ENCODE measurements at places on chromosomes 6 and 20.

DNA sequence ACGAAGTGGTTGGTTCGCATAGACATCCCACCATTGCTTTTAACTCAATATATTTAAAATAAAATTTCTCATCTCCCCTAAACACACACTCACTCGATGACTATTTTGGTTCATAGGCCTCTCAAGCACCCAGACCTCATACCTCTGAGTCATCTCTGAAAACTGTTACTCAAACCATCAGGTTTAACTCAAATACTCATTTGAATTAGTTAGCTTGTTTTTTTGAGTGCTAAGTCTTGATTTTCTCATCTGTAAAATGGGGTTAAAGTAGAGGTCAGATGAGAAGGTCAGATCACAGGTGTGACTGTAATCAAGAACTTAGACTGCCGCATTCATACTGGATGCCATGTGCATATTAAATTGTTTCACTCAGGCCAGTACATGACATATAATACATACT lies 243.9 kb upstream of the TENT5A start:
- DNase-seq, result no peak

- DNase-seq, result no peak
Observed at GRCh38 chr20:6680854-6681253, 86.6 kb upstream of the BMP2 start.

GRCh38 chr20:58721951-58722778 lies 29.6 kb downstream of the NPEPL1 start:
- no peak for DNase-seq

GRCh38 chr6:85483846-85484245 lies 34.0 kb downstream of the NT5E start:
- DNase-seq, result no peak

- no peak for DNase-seq
Observed at GRCh38 chr20:54346276-54346675, 129.1 kb upstream of the DOK5 start.

- DNase-seq, result no peak
Observed at GRCh38 chr6:66849843-66850242, 1142.8 kb upstream of the EYS start.

GRCh38 chr20:62980380-62980960 lies 26.3 kb downstream of the BHLHE23 start:
- no peak for DNase-seq

DNA sequence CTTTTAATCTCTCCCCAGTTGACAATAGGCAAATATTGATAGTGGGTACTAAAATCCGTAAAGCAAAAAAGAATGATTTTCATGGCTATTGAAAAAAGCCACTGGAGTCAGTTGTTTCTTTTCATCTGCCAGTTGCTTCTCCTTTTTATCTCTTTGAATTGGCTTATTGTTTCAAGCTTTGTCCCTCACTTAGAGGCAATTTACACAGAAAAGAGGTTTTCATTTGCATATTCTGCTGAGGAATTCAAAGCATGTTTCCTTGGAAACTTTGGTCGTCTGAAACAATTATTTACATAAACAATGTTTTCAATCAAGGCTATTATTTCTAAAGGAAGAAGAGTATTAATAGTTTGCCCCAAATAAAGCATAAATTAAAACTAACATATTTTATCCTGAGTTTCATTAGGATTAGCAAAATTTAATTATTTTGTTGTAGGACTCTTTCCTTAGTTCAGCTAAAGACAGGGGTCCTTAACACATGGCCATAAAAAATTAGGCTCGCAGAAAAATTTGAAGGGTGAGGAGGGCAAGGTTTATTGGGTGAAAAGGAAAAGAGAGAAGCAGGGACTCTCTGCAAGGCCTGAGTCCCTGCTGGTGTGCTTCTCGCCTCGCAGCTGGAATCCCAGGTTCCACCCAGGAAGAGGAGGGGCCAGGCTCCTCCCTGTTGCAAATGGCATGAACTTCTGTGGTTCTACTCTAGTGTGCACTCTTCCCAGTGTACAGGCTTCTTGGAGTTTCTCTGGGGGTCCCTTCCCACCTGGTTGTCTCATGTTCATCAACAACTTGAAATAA lies 138.8 kb upstream of the LAMA2 start:
- no peak for DNase-seq

DNA sequence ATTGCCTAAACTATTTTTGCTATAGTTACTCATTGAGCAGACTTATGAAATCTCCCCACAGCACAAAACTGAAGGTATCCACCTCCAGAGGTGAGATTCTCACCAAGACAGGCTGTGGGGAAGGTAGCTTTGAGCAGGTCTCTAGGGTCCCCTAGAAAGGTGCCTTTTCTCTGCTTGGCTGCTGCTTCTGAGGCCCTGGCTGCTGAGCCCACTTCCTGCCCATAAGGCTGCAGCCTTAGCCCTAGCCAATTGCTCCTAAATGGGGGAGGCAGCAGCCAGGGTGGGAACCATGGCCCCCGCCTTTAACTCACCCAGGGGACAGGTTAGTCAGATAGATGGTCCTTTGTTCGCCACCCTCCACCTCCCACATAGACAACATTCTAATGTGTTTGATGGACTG lies 3.6 kb downstream of the NT5E start:
- no peak for DNase-seq

GRCh38 chr20:2751878-2752566 lies 48.4 kb downstream of the CPXM1 start:
- peak; percentile 23 for DNase-seq

GRCh38 chr6:87391334-87391733 lies 16.4 kb upstream of the CFAP206 start:
- no peak for DNase-seq

DNA sequence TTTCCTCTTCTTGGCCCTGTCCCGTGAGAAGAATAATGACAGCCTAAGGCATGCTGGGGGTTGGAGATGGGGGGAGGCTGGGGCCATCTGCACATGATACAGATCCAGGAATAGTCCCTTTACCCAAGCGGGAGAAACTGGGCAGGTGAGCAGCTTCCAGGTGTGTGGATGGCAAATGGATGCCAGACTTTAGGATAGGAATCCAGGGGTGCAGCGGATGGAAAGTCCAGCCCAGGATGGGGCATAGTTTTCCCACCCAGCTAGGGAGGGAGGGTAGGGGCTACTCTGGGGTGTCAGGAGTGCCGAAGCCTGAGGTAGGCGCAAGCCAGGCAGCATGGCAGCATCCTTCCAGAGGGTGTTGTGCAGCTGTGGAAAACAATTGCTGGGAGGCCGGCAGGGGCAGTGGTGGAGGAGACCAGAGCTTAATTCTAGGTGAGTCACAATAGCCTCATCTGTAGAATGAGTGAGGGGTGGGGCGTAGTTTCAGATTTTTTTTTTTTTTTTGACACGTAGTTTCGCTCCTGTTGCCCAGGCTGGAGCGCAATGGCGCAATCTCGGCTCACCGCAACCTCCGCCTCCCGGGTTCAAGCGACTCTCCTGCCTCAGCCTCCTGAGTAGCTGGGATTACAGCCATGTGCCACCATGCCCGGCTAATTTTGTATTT lies 15.4 kb upstream of the FAM110A start:
- DNase-seq, result no peak

DNA sequence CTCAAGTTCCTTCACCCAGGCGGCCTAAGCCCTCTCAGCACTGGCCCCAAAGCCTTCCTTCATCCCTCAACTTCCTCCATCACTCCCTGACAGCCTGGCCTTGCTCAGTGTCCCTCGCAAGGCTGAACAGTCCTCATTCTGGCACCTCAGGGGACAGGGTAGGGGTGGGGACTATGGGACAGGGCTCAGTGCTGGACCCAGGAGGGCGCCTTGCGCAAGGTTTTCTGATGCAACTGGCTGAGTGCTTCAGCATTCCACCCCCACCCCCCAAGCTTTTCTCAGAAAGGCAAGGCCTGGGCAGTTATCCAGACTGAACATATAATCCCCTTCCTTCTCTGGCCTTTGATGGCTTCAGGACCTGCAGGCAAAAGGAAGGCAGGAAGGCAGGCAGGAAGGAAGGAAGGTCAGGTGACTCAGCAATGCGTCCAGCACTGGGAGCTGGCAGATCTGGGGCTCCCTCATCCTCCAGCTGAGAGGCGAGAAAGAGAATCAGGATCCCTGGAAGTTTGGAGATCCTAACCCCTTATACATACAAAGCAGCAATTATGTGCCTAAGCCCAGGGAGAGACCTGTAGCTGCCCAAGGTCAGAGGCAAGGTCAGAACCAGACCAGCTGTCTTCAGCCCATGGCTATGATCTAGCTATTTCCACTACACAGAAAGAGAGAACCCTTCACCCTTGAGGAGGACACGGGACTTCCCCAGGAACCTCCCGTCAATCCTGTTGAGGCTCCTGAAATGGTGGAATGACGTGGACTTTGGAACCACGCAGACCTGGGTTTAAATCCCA lies 8.6 kb upstream of the TRIB3 start:
- no peak for DNase-seq

GRCh38 chr6:24643920-24644319 lies 2.1 kb downstream of the KIAA0319 start:
- no peak for DNase-seq

- DNase-seq, result no peak
Observed at GRCh38 chr6:43616725-43617472, 12.2 kb downstream of the GTPBP2 start.

DNA sequence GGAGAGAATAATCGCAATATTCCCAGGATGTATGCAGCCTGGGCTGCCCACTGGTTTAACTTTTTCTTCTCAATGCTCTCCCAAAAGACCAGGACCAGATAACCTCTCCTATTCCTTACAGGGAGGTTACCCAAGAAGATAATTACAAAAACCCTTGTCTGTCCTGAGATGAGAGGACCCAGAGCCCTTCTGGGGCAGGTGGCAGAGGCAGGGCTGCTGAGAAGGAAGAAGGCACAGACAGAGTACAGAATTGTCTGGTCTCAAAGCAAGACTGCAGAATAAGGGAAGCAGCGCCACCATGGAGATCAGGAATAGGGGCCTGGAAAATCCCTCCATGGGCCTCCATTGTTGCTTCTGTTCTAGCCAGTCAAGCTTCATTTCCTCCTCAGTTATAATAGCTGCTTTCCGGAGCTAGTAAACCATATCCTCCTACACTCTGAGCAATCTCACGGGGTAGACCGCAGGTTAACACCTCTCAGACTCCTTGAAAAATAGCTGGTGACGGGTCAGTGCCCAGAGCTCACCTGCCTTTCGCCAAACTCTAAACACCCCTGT lies 463 bp upstream of the HLA-DMB start:
- no peak for DNase-seq

DNA sequence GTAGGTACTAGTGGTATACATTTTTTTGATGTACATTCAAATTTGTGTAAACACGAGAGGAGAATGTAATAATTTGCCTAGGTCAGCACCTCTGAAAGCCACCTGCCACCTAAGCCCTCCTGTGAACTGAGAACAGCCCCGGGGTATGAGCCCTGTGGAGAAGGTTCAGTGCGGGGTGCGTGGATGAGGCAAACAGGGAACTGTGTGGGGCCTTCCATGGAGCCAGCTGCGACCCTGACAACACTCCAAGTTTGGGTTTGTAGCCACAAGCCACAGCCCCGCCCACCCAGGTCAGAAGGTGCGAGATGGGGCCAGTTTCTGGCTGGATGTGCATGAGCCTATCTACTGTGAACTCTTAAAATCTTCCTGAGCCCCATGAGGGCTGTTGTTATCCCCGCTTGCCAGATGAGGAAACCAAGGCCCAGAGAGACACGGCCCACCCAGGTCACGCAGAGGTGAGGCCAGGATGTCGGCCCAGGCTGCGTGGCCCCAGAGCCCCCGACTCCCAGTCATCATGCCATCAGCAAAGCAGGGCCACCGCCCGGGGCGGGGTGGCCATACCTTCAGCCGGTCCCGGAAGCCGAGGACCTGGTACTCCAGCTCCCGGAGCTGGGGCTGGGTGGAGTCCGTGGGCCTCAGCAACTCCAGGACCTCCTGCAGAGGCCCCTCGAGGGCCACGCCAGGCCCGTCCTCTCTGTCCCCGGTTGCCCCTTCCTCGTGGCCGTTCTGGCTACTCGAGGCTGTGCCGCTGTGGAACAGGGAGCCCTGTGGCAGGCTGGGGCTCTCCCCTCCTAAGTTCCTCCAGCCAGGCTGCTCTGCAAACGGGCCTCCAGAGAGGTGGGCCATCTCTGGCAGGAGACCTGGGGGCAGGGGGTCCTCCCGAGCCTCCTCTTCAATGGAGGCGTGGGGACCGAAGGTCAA lies 89.6 kb downstream of the RIPOR3 start:
- no peak for DNase-seq

DNA sequence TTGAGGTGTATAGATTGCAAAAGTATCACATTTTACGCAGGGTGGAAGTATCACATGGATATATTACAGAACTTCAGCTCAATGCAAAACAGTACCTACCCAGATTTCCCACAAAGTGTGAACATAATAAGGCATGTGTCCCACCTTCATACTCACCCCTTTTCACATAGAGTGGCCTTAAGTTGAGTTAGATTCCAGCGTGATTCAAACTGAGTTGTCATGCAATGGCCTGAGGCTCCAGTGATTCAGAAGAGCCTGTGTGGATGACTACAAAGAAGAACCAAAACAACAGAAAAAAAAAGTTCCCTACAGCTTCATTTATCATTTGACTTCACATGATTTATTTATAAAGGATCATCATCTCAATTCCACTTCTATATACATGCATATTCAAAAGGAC lies 309.7 kb downstream of the SLC35F1 start:
- no peak for DNase-seq

GRCh38 chr6:131292145-131292938 lies 157.1 kb downstream of the AKAP7 start:
- DNase-seq, result no peak

Measured in stimulated activated CD8-positive, alpha-beta memory T cell treated with anti-CD3 and anti-CD28 coated beads, Interleukin-7, amount 100 ng/mL, for 1 hour (primary cell).